ENCODE measurements at places on chromosomes 1 and 21.

DNA sequence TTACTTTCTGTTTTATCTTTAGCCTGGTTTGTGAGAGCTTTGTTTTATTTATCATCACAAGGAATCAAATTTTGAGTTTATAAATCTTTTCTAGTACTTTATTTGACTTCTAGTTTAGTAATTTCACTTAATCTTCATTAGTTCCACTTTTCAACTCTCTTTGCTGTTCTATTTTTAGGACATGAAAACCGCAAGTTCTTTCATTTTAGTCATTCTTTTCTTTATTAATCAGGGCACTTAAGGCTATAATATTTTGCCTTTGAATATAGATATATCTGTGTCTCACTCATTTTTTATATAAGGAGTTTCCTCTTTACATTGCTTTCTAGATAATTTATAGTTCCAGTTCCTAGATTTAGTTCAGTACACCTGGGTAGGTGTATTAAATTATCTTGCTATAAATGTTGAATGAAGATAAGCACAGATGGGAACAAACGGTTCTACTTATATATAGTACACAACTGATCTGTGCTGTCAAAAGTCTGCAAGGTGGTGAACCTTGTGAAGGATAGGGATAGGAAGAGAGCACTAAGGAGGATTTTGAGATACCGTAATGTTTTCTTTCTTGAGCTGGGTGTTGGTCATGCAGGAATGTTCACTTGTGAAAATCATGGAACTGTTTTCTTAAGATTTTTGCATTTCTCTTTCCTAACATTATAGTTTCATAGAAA lies 402.3 kb downstream of the RYR2 start:
- DNase-seq: no peak

DNA sequence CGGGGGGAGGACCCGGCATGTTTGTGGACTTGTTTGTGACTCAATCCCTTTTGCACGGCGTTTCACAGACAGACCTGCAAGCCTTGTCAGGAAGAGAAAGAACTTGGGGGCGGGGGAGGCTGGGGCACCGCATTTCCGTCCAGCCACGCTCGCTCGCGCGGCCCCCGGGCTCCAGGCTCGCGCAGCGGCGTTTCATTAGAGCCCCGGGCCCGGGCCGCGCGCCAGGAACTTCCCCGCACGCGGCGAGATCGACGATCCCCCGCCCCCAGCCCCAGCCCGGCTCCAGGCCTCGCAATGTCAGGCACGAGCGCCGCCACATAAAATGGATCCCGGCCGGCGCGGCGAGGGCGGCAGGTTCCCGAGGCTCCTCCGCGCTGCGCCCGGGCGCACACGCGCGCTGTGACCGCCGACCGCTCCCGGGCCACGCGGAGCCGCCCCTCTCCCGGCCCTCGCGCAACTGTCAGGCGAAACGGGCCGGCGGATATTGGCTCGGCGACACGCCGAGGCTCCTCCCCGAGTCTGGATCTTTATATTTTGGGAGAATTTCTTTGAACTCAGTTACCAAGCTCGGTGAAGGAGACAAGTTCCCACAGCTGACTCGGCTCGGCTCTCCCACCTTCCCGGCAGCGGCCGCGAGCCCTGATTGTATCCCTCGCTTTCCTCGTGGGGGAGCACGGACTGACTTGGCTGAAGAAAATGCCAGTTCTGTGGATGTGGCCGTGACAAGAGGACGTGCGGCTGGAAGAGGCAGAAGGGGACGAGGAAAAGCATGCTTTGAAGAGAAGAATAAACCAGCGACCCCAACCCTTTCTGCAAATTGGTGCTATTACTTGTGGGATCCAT lies at the start of gene KIF26B:
KIF26B (plus strand) TSS at position 557 of the 843 bp plus-strand sequence. CDS start 440 bp downstream, outside the sequence.
- no peak for DNase-seq

DNA sequence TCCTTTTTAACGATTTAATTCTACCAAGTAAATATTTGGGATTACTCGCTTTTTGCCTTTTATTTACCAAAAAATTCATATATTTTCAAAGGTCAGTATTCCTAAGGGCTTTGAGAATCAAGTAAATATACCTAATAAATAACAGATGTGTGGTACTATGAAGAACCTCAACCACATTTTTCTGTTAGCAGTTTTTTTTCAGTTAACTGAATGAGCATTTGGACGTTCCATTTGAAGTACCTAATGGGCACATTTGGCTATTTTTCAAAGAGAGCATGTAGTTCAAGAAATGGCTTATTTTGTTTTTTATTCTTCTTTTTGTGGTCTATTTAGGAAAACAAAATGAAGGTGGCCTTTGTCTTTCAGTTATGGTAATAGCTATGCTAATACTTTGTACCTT lies 253.0 kb downstream of the GPR52 start:
- no peak for DNase-seq

DNA sequence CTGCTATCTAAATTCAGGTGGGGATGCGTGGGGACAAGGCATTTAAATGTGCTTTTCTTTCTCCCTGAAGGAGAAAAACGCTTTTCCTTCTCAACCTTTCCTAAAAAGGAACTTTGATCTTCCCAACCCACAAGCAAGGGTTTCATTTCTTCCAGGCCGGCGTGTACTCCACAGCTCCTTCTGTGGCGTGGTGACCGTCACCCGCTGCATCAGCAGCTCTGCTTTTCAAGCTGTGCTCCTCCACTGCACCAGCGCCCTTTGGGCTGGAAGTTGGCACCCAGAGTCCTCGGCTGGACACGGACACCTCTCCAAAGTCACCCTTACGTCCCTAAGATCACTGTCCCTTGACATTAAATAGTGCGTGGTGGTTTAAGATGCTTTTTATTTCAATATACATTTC lies 54.3 kb downstream of the PEX14 start:
- no peak for DNase-seq

- DNase-seq: no peak
Observed at GRCh38 chr1:159829822-159830465, 3.3 kb downstream of the SLAMF8 start.

GRCh38 chr1:223873044-223873443 lies 27.3 kb upstream of the TP53BP2 start:
- DNase-seq: no peak

DNA sequence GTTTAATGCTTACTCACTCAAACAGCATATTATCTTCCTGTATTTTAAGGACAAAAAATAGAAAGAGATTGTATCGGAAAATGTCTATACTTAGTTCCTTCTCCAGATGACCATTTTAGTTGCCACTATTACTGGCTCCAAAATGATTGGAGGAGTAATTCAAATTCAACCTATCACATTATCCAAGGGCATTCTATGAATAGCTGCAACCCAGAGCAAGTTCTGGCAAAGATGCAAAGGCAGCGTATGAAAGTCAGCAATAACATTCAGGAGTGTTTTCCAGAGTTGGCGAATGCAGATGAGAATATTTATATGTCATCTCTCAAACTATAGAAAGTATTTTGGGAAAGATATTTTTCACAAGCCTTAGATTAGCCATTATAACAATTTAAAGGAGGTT lies 389.8 kb upstream of the ADGRL2 start:
- DNase-seq: no peak

DNA sequence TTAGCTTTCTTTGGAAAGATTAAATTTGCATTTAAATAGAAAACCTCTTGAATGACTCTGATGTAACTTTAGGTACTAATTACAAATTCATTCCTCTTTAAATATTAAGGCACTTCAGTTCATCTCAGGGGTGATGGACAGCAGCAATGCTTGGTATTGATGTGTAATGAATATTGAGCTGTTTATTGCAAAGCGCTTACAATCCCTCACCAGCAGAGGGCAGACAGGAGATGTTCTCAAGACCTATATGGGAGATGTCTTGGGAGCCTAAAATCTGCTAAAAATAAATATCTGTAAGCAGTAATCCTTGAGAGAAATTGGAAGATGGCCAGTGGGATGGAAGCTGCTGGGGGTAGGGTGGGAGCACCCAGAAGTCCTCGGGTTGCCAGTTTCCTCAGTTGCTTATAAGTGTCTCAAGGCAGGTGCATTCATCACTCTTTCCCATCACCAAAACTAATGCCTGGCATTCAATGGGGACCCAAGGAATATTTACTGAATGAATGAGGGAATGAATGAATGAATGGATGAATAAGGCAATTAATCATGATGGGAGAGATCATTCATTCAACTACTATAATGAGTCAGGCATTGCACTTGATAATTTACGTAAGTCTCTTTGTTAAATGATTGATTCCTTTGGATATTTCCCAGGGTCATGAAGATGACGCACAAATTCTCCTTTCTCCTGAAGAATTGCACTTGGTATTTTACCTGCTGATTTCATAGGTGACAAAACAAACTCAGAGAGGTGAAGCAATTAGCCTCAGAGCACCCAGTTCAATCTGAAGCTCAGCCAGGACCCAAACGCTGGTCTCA lies 2.3 kb downstream of the KLHDC8A start:
- no peak for DNase-seq

DNA sequence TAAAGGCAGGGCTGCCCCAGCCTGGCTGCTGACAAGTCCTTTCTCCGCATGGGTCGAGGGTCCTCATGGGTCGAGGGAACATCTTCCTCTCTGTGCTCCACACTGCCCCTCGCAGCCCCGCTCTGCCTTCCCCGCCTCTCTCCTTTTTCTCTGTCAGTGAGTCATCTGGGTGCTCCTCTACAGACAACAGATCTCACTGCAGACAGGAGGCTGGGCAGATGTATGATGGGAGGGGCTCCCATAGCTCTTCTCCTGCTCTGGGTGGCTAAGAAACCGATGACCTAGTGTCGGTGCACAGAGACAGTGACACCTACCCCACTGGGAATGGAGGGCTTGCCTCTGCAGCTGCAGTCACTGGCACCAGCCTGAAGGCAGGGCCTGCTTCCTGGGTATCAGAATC lies 5.5 kb downstream of the KCNA10 start:
- no peak for DNase-seq

Data from right renal cortex interstitium (tissue), 3 donors.